ENCODE measurements at places on chromosomes 1 and 21.

DNA sequence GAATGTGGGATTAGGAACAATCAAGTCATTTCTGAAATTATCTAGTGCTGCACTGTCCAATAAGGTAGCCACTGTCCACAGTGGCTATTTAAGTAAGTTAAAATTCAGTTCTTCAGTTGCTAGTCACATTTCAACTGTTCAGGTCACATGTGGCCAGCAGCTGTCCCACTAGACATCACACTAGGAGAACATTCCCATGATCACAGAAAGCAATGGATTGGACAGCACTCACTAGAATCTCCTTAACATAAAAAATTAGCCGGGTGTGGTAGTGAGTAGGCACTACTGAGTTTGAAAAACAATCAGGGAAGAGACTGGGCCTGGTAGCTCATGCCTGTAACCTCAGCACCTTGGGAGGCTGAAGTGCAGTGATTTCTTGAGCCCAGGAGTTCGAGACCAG lies 33.6 kb downstream of the NUP133 start:
- no peak for DNase-seq

DNA sequence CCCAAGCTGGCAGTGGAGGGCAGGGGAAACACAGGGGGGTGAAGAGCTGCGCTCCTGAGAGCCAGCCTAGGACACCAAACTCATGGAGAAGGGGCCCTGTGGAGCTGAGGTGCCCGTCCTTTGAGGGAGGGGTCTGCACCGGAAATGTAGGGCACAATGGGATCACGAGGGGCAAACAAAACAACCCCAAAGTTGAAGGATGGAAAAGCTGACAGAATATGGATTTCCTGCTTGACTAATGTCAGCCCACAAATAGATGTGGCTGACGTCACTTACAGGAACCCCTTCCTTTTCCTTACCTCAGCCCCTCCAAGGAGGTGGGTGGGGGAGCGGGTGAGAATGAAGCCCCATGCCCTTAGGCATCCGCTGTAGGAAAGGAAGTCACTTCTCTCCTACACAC lies 110.9 kb downstream of the KCNN3 start:
- no peak for DNase-seq

- no peak for DNase-seq
These were observed 107.2 kb upstream of the EDEM3 start for GRCh38 chr1:184861755-184862336.

DNA sequence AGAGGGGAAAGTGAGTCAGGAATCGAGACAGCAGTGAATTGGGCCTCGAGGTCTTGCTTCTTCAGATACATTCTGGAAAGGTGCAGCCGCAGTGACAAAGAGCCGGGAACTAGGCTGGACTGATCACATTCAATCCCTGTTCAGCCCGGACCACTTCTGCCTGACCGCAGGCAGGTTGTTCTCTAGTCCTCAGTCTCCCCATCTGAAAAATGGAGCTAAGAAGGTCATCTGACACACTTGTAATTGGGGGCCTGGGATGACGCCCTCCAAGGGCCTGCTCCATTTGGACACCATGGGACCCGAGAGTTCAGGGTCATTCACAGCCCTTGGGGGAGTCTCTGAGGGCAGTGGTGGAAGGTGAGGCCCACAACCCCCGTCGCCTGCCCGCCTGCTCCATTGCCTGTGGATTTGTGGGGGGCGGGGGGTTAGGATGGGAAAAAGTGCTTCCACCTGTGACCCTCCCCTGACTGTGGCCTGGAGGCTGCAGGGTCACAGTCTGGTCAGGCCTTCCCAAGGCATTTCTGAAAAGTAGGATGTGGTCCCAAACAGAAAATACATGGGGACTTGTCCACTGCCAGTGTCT lies 87.9 kb upstream of the CSF3R start:
- DNase-seq, result no peak

DNA sequence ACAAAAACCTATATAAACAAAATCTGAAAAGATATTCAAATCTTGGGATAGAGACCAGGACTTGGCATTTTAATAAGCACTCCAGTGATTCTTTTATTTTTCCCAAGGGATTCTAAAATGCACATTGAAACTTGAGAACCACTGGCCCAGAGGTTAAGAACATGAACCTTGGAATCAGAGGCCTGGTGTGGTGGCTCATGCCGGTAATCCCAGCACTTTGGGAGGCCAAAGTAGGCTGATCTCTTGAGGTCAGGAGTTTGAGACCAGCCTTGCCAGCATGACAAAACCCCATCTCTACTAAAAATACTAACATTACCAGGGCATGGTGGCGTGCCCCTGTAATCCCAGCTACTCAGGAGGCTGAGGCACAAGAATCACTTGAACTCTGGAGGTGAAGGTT lies 12.9 kb upstream of the CEP85 start:
- no peak for DNase-seq

DNA sequence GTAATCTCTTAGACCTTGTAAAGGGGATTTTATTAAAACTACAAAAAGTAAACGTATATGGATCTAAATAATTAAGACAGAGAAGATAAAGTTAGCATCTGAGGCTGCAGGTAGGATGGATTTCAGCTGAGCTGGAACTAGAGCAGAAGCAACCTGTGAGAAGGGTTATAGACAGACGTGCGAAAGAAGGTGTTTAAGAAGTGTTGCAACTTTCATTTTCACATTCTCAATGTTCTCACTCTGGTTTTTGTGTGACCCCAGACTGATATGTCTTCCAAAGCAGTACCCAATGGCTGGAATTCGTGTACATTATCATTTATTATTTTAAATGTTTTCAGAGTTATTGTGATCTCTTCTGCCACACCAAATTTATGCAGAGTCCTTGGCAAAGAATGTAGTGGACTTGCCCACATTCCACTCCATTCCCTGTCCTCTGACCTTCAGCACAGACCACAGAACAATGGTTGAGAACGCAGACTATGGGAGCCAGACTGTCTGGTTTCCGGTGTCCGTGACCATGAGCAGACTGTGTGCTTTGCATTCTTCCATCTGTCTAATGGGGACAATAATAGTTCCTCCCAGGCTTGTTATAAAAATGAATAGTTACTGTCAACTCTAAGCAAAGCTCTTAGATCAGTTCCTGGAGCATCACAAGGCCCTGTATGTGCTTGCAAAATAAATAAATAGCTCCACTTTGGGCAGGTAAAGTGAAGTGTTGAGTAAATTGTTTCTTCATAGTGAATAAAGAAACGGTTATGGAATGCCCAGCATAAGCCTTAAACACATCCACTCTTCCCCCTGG lies 140.6 kb upstream of the SAMSN1 start:
- no peak for DNase-seq

GRCh38 chr1:24535021-24535424 lies 20.9 kb upstream of the NCMAP start:
- DNase-seq, result no peak

GRCh38 chr1:59333626-59334277 lies 36.9 kb downstream of the FGGY start:
- DNase-seq, result no peak

DNA sequence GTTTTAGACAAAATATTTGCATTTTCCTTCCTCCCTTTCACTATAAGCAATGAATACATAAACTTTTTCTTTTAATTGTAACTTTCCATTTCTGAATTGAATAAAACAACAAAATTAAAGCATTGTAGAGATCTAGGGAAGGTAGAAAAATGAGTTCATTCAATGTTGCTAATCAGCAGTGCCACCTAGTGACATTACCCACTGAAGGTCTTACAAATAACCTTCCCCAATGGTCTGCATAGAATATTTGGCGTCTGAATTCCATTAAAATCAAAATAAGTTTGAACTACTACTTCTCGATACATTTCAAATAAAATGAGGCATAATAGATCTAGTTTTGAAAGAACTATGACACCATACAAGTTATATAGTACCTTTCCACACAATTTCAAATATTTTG lies 19.6 kb downstream of the FH start:
- no peak for DNase-seq

GRCh38 chr1:112536561-112536960 lies 27.8 kb downstream of the WNT2B start:
- DNase-seq, result no peak

All from dorsolateral prefrontal cortex (tissue), 122 donors.